Left ventricle myocardium superior (tissue), 1 donor: ENCODE measurements at places on chromosomes 1 and 21. TPM values are rescaled to one million over a fixed set of nuclear protein-coding genes. Genes with fewer than 3 reads are reported as not detected.

Gene C1orf141
- total RNA-seq, result not detected

Gene L1TD1
- total RNA-seq, result 0.05 TPM

Gene KPRP
- total RNA-seq, result not detected

Gene F5
- 11.8 TPM for total RNA-seq

Gene NID1
- 47.6 TPM for total RNA-seq
